ENCODE measurements at places on chromosomes 6 and 20. TPM values are rescaled to one million over a fixed set of nuclear protein-coding genes. Genes with fewer than 3 reads are reported as not detected.

TRIM38 gene
- total RNA-seq, result 19.0 TPM

PEX3 gene
- 17.9 TPM for total RNA-seq

CD2AP gene
- 30.9 TPM for total RNA-seq

FAM50B gene
- 10.6 TPM for total RNA-seq

PRSS16 gene
- total RNA-seq, result 0.82 TPM

ADGRF4 gene
- not detected for total RNA-seq

ASIP gene
- not detected for total RNA-seq

TEAD3 gene
- not detected for total RNA-seq

CCN6 gene
- not detected for total RNA-seq

BMP5 gene
- not detected for total RNA-seq

SEMG2 gene
- total RNA-seq, result not detected

CLDN20 gene
- not detected for total RNA-seq

SLC22A2 gene
- total RNA-seq, result not detected

RWDD1 gene
- total RNA-seq, result 39.9 TPM

PFDN4 gene
- total RNA-seq, result 25.5 TPM

ADGRB3 gene
- total RNA-seq, result 0.33 TPM

CCDC170 gene
- not detected for total RNA-seq

GPR63 gene
- 3.3 TPM for total RNA-seq

IBTK gene
- 25.8 TPM for total RNA-seq

PIGU gene
- 20.5 TPM for total RNA-seq

RAET1L gene
- not detected for total RNA-seq

REM1 gene
- total RNA-seq, result not detected

CYP21A2 gene
- total RNA-seq, result 0.15 TPM

PAK5 gene
- total RNA-seq, result not detected

HLA-DRA gene
- total RNA-seq, result 313 TPM

ID4 gene
- not detected for total RNA-seq

WFDC5 gene
- total RNA-seq, result not detected

EYS gene
- not detected for total RNA-seq

CDH26 gene
- 1.5 TPM for total RNA-seq

MRPL2 gene
- 71.0 TPM for total RNA-seq

PXDC1 gene
- 0.47 TPM for total RNA-seq

NRM gene
- 30.2 TPM for total RNA-seq

CAGE1 gene
- total RNA-seq, result not detected

CCM2L gene
- total RNA-seq, result not detected

AKAP12 gene
- 0.85 TPM for total RNA-seq

LY6G6D gene
- not detected for total RNA-seq

SF3B5 gene
- 151 TPM for total RNA-seq

HTR1B gene
- total RNA-seq, result not detected

C20orf202 gene
- total RNA-seq, result not detected

PTCRA gene
- not detected for total RNA-seq

DEFB132 gene
- total RNA-seq, result not detected

Measured in activated CD8-positive, alpha-beta memory T cell treated with anti-CD3 and anti-CD28 coated beads, Interleukin-2, amount 10 ng/mL, durations not matched to agents 7 days and 5 days (primary cell).